HFFc6 (cell line): ENCODE measurements at places on chromosomes 6 and 20.

DNA sequence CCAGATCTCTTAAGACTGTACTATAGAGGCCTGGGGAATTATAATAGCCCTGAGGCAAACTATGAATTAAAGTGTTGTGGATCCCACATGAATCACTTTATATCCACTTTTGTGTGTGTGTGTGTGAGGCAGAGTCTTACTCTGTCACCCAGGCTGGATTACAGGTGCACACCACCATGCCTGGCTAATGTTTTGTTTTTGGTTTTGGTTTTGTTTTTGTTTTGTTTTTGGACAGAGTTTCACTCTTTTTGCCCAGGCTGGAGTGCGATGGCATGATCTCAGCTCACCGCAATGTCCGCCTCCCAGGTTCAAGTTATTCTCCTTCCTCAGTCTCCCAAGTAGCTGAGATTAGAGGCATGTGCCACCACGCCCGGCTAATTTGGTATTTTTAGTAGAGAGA, 32.2 kb upstream of the MICB start:
- DNase-seq: no peak
- peaks cover 41% of the 10 kb centered on the region for H3K27me3 ChIP-seq
- H3K36me3 ChIP-seq: peaks cover 4% of the 10 kb centered on the region; the same call in 1 of the 2 replicates
- H3K4me3 ChIP-seq: no peak overlapping the region
- no peak overlapping the region for H3K27ac ChIP-seq
- H3K4me1 ChIP-seq: peaks cover 13% of the 10 kb centered on the region

- H3K27ac ChIP-seq: no peak overlapping the region
- H3K36me3 ChIP-seq: no peaks in the 10 kb centered on the region
- DNase-seq: no peak
- no peaks in the 10 kb centered on the region; the same call in 1 of the 2 replicates for H3K27me3 ChIP-seq
- no peak overlapping the region for H3K4me3 ChIP-seq
- no peaks in the 10 kb centered on the region for H3K4me1 ChIP-seq
Observed at GRCh38 chr6:62043084-62043483, 242.9 kb downstream of the KHDRBS2 start.

- peak; percentile 83 for DNase-seq
- H3K27ac ChIP-seq: peak within 1 kb of the TSS; percentile 70
- H3K4me3 ChIP-seq: peak within 1 kb of the TSS; percentile 94
- peaks cover 32% of the 10 kb centered on the region for H3K27me3 ChIP-seq
- peaks cover 20% of the 10 kb centered on the region for H3K4me1 ChIP-seq
- H3K36me3 ChIP-seq: no peaks in the 10 kb centered on the region
Observed at GRCh38 chr20:58850693-58851174, at the start of gene GNAS-AS1. GNAS-AS1 (minus strand) TSS chr20:58850902.

GRCh38 chr6:79241228-79241627, 6.7 kb upstream of the HMGN3 start:
- H3K27ac ChIP-seq: no peak overlapping the region
- H3K36me3 ChIP-seq: no peaks in the 10 kb centered on the region
- H3K4me1 ChIP-seq: no peaks in the 10 kb centered on the region
- H3K4me3 ChIP-seq: no peak overlapping the region
- no peaks in the 10 kb centered on the region for H3K27me3 ChIP-seq

GRCh38 chr20:58482416-58482815, 32.8 kb downstream of the APCDD1L start:
- H3K4me1 ChIP-seq: peaks cover 14% of the 10 kb centered on the region
- DNase-seq: peak; percentile 7
- H3K36me3 ChIP-seq: peaks cover 54% of the 10 kb centered on the region
- H3K27me3 ChIP-seq: no peaks in the 10 kb centered on the region; the same call in 1 of the 2 replicates

DNA sequence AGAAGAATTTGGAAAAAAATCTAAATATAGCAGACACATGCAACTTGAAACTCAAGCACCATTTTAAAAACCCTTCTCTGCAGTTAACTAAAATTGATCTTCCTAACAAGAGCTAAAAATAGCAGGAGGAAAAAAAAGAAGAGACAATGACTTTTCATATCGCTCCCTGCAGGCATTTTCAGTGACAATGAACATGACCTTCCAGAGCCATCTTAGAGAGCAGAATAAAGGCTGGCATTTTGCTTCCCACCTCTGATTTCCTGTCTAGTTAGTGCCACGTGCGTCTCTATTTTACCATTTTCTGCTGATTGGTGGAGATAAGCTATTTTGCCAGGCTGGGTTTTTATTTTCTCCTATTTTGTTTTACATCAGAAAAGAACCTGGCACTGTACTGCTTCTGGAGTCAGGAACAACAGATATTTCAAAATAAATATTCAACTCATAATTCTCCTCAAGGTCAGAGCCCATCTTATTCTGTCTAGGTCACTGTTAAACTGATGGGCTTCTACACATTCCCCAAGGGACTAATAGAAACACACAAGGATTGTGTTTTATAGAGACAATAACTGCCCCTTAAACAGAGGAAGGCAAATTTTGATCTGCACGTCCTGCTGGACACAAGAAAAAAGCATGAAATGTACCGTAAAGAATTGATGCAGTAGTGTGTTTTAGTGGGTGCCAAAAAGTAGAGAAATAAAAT, 70.2 kb upstream of the ENPP5 start:
- H3K36me3 ChIP-seq: no peaks in the 10 kb centered on the region
- no peak overlapping the region for H3K27ac ChIP-seq
- no peaks in the 10 kb centered on the region for H3K4me1 ChIP-seq
- peaks cover 1% of the 10 kb centered on the region for H3K27me3 ChIP-seq

GRCh38 chr6:27873021-27873940, 38.9 kb downstream of the OR2B2 start:
- DNase-seq: peak; percentile 78
- peak overlapping the region; percentile 94 for H3K4me3 ChIP-seq
- peak overlapping the region; percentile 94 for H3K27ac ChIP-seq
- peaks cover 43% of the 10 kb centered on the region for H3K4me1 ChIP-seq

DNA sequence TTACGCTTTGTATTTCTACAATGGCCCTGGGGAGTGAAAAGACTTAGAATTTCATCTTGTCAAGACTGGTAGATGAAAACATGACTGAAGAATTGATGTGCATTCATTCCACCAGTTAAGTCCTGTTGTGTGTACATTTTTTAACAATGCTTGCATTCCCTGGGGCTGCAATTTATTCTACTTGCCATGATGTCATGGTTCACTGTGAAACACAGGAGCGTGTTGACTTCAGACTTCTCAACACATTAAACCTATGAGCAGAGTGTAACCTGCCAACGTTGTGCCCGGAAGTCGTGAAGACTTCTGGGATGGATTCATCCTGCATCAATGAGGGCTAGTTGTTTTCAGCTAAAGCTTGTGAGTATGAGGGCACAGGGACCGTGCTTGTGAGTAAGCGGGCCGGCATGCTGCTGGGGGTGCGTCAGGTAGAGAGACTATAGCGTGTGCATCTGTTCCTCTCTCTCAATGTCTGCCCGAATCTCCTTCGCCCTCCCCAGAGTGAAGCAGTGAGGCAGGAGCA, 26.3 kb upstream of the RIMS4 start:
- no peak overlapping the region for H3K27ac ChIP-seq
- no peaks in the 10 kb centered on the region for H3K4me1 ChIP-seq
- no peaks in the 10 kb centered on the region for H3K36me3 ChIP-seq
- DNase-seq: no peak

GRCh38 chr20:52425701-52426100, 234.1 kb upstream of the ZFP64 start:
- no peak overlapping the region for H3K27ac ChIP-seq
- H3K4me3 ChIP-seq: no peak overlapping the region
- peaks cover 8% of the 10 kb centered on the region; the same call in 1 of the 2 replicates for H3K4me1 ChIP-seq
- H3K27me3 ChIP-seq: peaks cover 9% of the 10 kb centered on the region

GRCh38 chr6:13181393-13181792, 146.9 kb downstream of the TBC1D7 start:
- no peaks in the 10 kb centered on the region; the same call in 1 of the 2 replicates for H3K27me3 ChIP-seq
- H3K4me3 ChIP-seq: no peak overlapping the region; the same call in 1 of the 2 replicates
- H3K36me3 ChIP-seq: no peaks in the 10 kb centered on the region
- no peaks in the 10 kb centered on the region for H3K4me1 ChIP-seq

- no peak overlapping the region for H3K4me3 ChIP-seq
- H3K27me3 ChIP-seq: peaks cover 2% of the 10 kb centered on the region; the same call in 1 of the 2 replicates
- H3K27ac ChIP-seq: no peak overlapping the region
Observed at GRCh38 chr6:18601516-18602020, 214.4 kb downstream of the RNF144B start.

- DNase-seq: no peak
- peaks cover 5% of the 10 kb centered on the region for H3K27me3 ChIP-seq
- no peaks in the 10 kb centered on the region for H3K4me1 ChIP-seq
- H3K27ac ChIP-seq: no peak overlapping the region
- H3K36me3 ChIP-seq: no peaks in the 10 kb centered on the region
Observed at GRCh38 chr6:20033697-20034407, 178.4 kb downstream of the MBOAT1 start.

GRCh38 chr6:166308769-166309589, 787 bp upstream of the PRR18 start:
- DNase-seq: no peak
- no peaks in the 10 kb centered on the region for H3K4me1 ChIP-seq
- no peaks in the 10 kb centered on the region for H3K36me3 ChIP-seq
- H3K27me3 ChIP-seq: peaks cover 29% of the 10 kb centered on the region

- no peak for DNase-seq
- H3K4me1 ChIP-seq: no peaks in the 10 kb centered on the region
- no peaks in the 10 kb centered on the region for H3K27me3 ChIP-seq
- no peak overlapping the region for H3K4me3 ChIP-seq
- H3K36me3 ChIP-seq: no peaks in the 10 kb centered on the region
Observed at GRCh38 chr6:88339761-88340160, 173.6 kb upstream of the CNR1 start.

DNA sequence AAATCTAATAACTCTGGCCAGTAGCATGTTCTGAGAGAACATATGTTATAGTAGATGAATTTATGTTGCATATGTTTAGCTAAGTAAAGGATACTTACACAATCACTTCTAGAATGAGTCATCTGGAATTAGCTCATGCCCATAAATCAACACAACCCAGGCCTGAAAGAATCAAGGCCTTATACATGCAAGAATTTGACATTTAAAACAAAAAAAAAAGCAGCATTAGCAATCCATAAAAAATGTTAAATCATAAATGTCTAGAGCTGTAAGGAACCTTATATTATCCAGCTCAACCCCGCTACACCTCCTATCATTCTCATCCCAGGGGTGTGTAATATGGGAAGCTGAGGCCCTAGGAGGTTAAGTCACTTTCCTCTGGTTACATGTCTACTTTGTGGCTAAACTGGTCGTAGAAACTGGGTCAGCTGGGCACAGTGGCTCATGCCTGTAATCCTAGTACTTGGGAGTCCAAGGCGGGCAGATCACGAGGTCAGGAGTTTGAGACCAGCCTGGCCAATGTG, 105.2 kb upstream of the CARMIL1 start:
- peak overlapping the region; percentile 85 for H3K27ac ChIP-seq
- H3K4me3 ChIP-seq: peak overlapping the region; percentile 48
- peak; percentile 93 for DNase-seq
- no peaks in the 10 kb centered on the region for H3K27me3 ChIP-seq
- H3K36me3 ChIP-seq: no peaks in the 10 kb centered on the region
- H3K4me1 ChIP-seq: peaks cover 97% of the 10 kb centered on the region

DNA sequence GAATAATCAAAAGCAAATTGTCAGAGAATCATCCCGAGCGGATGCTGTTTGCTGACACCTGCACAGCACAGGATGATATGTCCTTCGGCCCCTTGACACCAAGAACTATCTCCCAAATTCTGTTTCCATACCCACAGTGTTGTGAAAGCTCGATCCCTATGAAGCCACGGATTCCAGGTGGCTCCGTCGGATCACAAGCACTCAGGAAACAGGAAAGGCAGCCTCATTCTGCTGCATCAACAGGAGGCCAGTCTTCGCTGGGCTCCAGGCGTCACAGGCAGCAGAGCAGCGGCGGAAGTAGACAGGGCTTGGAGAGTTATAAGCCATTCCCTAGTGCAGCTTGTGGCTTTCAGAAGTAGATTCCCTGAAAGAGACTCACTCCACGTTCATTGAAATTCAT, 342.3 kb downstream of the C6orf118 start:
- H3K4me1 ChIP-seq: no peaks in the 10 kb centered on the region
- H3K27ac ChIP-seq: no peak overlapping the region
- no peak for DNase-seq
- no peak overlapping the region for H3K4me3 ChIP-seq
- no peaks in the 10 kb centered on the region; the same call in 1 of the 2 replicates for H3K27me3 ChIP-seq

GRCh38 chr6:45599053-45599452, 221.3 kb upstream of the SUPT3H start:
- H3K27ac ChIP-seq: no peak overlapping the region
- no peak overlapping the region for H3K4me3 ChIP-seq
- H3K27me3 ChIP-seq: no peaks in the 10 kb centered on the region
- DNase-seq: no peak
- no peaks in the 10 kb centered on the region for H3K4me1 ChIP-seq

GRCh38 chr20:32560989-32561830, 23.9 kb downstream of the NOL4L start:
- 0 out of 2 replicates have a peak, but pooled peaks cover 3% of the 10 kb centered on the region for H3K36me3 ChIP-seq
- H3K4me1 ChIP-seq: peaks cover 6% of the 10 kb centered on the region; the same call in 1 of the 2 replicates
- peaks cover 1% of the 10 kb centered on the region for H3K27me3 ChIP-seq
- DNase-seq: no peak
- H3K27ac ChIP-seq: no peak overlapping the region

DNA sequence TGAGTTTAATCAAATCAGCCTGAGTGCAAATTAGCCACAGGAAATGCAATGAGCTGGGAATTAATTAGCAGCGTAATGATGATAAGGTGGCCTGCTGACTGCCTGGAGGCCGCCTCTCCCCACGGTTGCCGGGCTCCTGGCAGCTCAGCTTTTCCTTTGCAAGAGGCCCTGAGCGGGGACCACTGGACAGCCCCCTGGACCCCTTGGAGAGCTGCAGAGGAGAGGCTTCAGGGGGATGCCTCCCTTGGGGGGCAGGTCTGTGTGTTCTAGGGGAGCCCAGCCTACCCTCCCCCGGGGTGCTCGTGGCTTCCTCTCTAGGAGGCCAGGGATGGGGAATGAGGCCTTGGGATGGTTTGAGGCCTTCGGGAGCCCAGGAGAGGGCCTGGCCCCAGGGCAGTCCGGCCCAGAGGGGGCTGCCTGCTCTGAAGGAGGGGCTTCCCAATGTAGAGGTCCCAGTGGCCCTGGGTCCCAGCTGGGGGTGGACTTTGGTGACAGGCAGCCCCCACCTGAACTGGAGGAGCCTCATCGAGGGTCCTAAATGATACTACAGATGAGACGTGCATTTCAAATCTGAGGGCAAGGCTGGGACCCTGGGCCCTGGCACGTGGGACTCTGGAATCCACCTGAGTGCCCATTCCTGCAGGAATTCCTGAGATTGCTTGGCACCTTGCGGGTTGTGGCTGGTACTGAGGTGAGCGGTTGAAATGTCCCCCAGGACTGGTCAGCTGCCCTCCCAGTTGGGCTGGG, 66.4 kb upstream of the BHLHE23 start:
- H3K27ac ChIP-seq: no peak overlapping the region
- no peak overlapping the region for H3K4me3 ChIP-seq
- peaks cover 13% of the 10 kb centered on the region for H3K4me1 ChIP-seq
- H3K27me3 ChIP-seq: peaks cover 9% of the 10 kb centered on the region; the same call in 1 of the 2 replicates
- no peak for DNase-seq

- peaks cover 3% of the 10 kb centered on the region; the same call in 1 of the 2 replicates for H3K27me3 ChIP-seq
- DNase-seq: no peak
Observed at GRCh38 chr6:24660105-24660504, 6.6 kb downstream of the TDP2 start.

GRCh38 chr6:44441091-44441855, 53.8 kb downstream of the CDC5L start:
- no peak overlapping the region for H3K4me3 ChIP-seq
- H3K27me3 ChIP-seq: no peaks in the 10 kb centered on the region
- H3K27ac ChIP-seq: no peak overlapping the region
- H3K36me3 ChIP-seq: peaks cover 45% of the 10 kb centered on the region
